ENCODE measurements at places on chromosomes 4 and X.

- no peak for DNase-seq
These were observed 405.2 kb downstream of the PPARGC1A start for GRCh38 chr4:23484689-23485088.

GRCh38 chr4:38516190-38516589, 147.8 kb upstream of the KLF3 start:
- no peak for DNase-seq

GRCh38 chr4:13527981-13528820, 16.1 kb downstream of the NKX3-2 start:
- no peak for DNase-seq

GRCh38 chr4:7731437-7731836, 208.2 kb downstream of the AFAP1 start:
- no peak for DNase-seq

DNA sequence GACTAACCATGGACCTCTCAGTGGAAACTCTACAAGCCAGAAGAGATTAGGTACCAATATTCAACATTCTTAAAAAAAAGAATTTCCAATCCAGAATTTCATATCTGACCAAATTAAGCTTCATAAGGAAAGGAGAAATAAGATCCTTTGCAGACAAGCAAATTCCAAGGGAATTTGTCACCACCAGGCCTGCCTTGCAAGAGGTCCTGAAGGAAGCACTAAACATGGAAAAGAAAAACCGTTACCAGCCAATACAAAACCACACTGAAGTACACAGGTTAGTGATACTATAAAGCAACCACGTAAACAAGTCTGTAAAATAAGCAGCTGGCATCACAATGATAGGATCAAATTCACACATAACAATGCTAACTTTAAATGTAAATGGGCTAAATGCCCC, 156.6 kb downstream of the FAM13A start:
- DNase-seq: no peak

- DNase-seq: no peak
These were observed 19.6 kb upstream of the PLXNB3 start for GRCh38 chrX:153744210-153745066.

Data from activated T-cell treated with anti-CD3 and anti-CD28 coated beads for 24 hours (primary cell).